ENCODE measurements at places on chromosomes 7 and 10.

- DNase-seq: no peak
These were observed 31.2 kb downstream of the SNX8 start for GRCh38 chr7:2283074-2283473.

- DNase-seq: no peak
These were observed 41.6 kb downstream of the CDC123 start for GRCh38 chr10:12237265-12238220.

- no peak for DNase-seq
These were observed 9.7 kb downstream of the DPYSL4 start for GRCh38 chr10:132196178-132197113.

- DNase-seq: no peak
These were observed 85.5 kb upstream of the GNA12 start for GRCh38 chr7:2929321-2930201.

DNA sequence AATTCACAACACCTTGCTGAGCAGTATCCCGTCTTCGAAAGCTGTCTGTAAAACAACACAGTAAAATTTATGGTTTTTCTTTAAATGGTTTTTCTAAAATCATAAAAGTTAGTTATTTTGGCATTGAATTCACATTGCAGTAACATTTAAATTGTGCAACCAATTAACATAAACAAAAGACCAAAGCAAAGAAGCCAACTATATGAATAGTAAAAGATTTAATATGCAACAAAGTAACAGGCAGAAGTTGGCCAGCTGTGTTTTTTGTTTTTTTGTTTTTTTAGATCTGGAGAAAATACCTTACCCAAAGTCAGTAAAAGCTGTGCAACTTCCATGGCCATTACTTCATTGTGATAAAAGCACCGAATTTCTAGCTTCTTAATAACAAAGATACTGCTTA is 11.3 kb downstream of the SRI start:
- no peak for DNase-seq

- no peak for DNase-seq
These were observed 6.2 kb upstream of the ZAN start for GRCh38 chr7:100726996-100727761.

GRCh38 chr7:143237366-143237765 is 15.5 kb downstream of the TAS2R40 start:
- no peak for DNase-seq

GRCh38 chr10:22317076-22317370 is 835 bp downstream of the COMMD3 start:
- DNase-seq: no peak

DNA sequence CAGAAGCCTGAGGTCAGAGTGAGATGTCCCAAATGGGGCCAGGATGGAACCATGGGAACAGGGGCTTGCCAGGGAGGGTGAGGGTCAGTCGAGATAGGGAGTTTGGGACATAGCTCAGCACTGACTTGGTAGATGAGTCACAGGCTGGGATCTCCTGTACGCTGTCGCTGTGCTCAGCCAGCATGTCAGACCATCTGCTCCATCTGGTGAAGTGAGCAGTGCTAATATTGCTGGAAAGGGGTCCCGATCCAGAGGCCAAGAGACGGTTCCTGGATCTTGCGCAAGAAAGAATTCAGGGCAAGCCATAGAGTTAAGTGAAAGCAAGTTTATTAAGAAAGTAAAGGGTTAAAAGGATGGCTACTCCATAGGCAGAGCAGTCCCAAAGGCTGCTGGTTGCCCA is 505.6 kb downstream of the GALNT17 start:
- DNase-seq: no peak

- DNase-seq: no peak
These were observed 95.4 kb downstream of the FAM53B start for GRCh38 chr10:124648738-124649137.

GRCh38 chr7:47502240-47502877 is 79.6 kb downstream of the TNS3 start:
- DNase-seq: no peak

GRCh38 chr7:25711940-25712339 is 440.1 kb upstream of the NFE2L3 start:
- DNase-seq: no peak
